Esophagus squamous epithelium (tissue), 5 donors: ENCODE measurements at places on chromosomes 7 and 10.
A peak's percentile ranks its signal among the peaks of the same experiment; 100 is the strongest.

GRCh38 chr10:50653758-50654157, 30.0 kb upstream of the SGMS1 start:
- DNase-seq, result no peak

DNA sequence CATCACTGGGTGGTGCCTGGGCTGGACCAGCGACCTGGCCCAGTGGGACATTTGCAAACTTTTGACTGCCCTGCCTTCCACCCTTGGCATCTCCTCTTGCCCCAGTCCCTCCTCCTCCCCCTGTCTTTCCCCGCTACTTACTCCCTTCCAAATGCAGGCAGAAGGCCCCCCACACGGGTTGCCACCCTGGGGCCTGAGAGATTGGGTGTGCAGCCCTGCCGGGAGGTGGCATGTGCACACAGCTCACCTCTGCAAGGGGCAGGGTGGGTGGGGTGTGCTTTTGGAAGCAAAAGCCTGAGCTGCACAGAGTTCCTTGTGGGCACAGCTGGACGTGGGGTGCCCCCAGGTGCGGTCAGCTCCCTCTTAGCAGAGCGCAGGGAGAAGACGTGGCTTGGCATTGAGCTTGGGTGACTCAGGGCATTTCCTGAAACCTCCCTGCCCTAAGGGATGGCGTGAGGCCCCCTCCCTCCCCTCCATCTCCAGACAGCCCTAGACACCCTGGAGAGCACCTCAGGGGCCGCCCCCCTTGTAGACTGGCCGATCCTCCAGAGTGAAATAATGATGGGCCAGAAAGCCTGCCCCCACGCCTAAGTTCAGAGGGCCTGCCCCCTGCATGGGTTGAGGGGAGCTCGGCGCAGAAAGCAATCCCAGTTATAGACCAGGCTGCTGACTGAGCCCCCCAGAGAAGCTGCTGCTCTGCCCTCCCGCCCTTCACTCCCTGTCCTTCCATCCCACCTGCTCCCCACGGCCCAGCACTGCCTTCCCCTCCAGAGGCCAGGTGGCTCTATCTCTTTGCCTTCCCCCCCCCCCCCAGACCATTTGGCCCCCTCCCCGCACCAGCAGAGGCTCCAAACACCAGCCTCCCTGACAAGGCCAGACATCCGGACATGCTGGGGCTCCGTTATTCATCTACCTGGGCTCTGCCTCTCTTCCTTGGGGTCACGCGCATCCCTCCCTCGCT, 2.3 kb upstream of the SHH start:
- DNase-seq, result no peak

DNA sequence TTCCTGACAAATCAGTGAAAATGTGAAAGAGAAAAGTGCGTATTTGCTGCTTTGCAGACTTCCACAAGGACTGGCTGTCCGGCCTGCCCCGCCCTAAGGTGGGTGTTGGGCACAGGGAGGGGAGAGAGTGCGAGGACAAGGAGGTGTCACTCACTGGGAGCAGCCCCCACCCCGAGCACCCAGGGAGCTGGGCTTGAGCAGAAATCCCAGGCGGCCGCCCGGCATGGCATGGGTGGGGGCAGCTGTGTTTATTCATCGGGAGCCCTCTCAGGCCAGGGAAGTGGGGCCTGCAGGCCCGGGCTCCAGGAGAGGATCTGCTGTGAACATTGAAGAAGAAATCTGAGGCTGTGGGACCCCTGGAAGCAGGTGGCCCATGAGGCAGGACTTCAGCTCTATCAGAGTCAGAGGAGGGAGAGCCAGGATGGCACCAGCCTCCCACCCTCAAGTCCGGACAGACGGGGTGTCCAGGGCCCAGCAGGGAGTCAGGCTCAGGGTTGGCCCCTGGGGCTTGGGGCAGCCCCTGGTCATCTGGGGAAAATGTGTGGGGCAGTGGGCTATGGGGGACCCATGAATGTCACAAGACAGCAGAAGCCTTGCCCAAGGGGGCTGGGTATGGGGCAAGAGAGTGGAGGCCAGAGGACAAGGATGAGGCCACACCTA, 164.4 kb upstream of the PPP2R2D start:
- DNase-seq, result no peak

DNA sequence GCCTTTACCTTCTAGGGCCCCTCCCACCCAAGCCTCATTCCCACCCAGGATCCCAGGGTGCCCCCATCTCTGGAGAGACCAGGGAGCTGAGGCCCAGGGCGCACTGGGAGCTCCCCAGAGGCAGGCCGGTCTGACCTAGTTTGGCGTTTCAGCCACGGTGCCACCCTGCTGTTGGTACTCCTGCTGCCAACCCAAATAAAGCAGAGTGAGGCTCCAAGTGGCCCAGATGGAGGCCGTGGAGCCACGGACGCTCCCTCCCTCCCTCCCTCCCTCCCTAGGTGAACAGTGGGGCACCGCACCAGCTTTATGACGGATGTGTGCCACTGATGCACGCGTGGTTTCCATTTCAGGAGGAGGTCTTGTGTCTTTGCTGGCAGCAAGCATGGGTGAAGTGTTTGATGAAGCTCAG, 1.8 kb downstream of the INPP5A start:
- no peak for DNase-seq

DNA sequence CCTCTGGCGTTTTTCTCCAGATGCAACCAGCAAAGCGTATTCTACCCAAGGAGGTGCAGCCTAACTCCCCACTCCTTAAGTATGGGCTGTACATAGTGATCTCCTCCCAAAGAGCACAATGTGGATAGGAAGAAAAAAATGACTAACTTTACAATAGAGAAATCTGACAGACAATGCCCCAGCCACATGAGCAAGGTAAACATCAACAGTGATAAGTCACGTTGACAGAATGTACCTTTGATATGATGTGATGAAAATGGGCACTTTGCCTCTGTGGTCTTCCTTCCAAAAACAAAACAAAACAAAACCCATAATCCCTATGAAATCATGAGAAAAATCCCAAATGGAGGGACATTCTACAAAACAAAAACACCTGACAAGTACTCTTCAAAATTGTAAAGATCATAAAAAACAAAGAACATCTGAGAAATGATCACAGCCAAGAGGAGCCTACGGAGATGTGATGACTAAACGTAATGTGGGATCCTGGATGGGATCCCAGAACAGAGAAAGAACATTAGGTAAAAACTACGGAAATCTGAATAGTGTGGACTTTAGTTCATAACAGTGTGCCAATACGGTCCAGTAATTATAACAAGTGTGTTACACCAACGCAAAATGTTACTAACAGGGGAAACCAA, 50.6 kb downstream of the ABLIM1 start:
- DNase-seq, result no peak

GRCh38 chr10:13160934-13161856, at the start of gene MCM10:
TSS of gene MCM10 (plus strand) at chr10:13161558. CDS start at chr10:13164203, 2,645 bp downstream.
- DNase-seq, result peak; percentile 85

DNA sequence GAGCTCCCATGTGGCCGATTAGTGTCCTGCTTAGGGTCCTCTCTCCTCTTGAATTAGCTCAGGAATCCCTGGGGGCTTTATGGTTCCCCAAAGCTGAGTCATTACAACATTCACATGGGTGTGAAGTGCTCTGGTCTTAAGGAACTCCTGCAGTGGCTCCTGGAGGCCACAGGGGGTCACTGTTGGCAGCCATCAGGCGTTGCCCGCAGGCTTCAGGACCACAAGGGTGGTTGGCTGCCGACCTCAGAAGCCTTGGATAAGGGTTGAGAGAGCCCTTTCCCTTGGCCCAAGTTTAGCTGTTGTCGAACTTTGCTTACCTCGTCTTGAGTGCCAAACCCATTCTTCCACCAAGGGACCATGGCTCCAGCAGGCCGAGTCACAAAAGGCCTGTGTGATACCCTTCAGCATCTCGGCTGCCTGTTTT, 61.7 kb downstream of the SH2D4B start:
- DNase-seq, result no peak

DNA sequence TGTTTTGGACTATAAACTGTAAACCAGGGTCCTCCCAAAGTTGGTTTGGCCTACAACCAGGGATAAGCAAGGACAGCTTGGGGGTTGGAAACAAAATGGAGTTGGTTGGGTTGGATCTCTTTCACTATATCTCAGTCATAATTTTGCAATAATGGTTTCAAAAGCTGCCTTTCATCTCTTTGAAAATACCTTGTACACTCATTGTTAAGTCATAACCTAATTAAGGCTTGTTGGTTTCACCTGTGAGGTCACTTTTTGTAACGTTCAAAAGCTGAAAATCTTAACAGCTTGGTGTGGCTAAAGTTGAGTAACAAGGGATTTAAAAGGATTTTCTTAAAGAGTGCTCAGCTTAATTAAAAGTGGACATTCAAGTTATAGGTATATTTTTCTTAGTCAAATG, 476.1 kb downstream of the IPMK start:
- DNase-seq, result no peak

GRCh38 chr7:9307131-9307530, 873.7 kb downstream of the NXPH1 start:
- DNase-seq, result no peak

DNA sequence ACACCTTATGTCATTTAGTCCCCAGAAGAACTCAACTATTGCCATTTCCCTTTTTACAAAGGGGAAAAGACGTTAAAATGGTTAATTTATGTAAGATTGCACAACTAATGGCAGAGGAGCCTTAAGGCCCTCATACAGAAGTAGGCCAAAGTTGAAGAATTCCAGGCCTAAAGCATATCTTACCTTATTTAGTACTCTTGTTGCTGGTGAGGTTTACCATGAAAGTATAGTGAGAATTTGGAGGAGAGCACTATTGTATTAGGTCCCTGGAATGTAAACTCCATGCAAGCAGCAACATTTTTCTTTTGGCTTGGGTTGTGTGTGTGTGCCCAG, 731 bp upstream of the CRPPA start:
- DNase-seq, result no peak

DNA sequence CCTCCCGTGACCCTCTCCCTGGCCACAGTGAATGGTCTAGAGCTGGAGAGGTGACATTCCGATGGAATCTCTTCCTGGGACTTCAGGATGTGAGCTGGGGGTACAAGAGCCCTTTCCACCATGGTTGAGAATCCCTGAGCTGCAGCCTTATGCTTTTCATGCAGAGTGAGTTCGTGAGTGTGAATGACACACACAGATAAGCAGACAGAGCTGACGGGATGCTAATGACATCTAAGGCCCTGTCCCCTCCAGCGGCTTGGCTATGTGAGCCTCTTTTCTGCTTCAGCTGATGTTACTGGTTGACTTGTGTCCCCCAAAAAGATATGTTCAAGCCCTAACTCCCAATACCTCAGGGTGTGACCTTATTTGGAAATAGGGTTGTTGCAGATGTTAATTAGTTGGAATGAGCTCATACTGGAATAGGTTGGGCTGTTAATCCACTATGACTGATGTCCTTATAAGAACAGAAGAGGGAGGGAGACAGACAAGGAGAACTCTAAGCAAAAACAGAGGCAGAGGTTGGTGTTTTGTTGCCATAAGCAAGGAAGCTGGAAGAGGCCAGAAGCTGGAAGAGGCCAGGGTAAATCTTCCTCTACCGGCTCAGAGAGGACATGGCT, 111.1 kb upstream of the AFAP1L2 start:
- DNase-seq, result no peak

GRCh38 chr7:140342727-140343514, 55.4 kb downstream of the SLC37A3 start:
- no peak for DNase-seq

- no peak for DNase-seq
Measured at GRCh38 chr7:130473876-130474275, 18.0 kb upstream of the MEST start.

GRCh38 chr10:123145542-123146012, 2.4 kb upstream of the HMX2 start:
- DNase-seq, result no peak

GRCh38 chr7:26919906-26920493, 55.6 kb upstream of the SKAP2 start:
- DNase-seq, result no peak

GRCh38 chr10:127267442-127267841, 71.1 kb upstream of the INSYN2A start:
- no peak for DNase-seq

DNA sequence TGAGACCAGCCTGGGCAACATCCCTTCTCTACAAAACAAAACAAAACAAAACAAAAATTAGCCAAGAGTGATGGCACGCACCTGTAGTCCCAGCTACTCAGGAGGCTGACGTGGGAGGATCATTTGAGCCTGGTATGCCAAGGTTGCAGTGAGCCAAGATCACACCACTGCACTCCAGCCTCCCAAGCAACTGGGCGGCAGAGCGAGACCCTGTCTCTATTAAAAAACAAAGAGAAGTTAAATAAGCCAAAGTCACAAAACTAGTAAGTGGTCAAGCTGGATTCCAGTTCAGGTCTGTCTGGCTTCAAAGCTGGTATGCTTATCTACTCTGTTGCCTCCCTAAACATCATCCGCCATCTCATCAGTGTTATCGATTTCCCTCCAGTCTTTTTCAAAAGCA, 110.8 kb downstream of the ARID5B start:
- DNase-seq, result no peak

DNA sequence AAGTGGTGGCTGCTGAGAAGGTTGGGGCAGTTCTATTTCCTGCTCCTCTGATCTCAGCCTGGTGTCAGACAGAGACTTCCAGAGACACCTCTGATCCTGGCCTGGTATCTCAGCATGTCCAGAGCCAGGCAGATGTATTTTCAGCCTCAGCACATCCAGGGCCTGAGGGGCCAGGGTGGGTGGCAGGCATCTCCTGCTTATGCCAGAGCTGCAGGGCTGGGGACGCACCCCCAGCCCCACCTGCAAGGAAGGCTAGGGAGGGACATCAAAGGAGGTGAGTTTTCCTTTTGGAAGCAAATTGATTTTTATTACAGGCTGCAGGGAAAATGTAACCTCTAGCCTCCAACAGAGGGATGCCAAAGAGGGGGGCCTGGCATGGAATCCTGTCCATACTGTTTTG, 36.7 kb downstream of the CFAP46 start:
- DNase-seq, result no peak

DNA sequence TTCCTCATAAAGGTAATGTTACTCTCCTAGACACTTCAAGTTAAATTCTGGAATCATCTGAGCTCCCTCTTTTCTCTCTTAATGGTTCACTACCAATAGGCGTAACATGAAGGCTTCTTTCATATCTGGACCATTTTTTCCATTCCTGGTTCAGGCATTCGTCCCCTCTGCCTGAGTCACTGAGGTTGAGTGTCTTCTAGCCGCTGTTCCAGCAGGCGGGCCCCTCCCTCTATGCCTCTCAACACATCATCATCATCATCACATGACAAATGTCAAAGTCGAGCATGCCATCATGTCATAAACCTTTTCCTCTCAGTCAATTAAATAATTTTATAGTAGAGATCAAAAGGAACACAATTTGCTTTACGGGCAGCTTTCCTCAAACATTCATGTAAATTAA, 168.9 kb upstream of the ASAH2 start:
- DNase-seq, result no peak

- no peak for DNase-seq
Measured at GRCh38 chr7:3469641-3470040, 168.6 kb downstream of the SDK1 start.

- no peak for DNase-seq
Measured at GRCh38 chr7:24050991-24051560, 232.9 kb upstream of the NPY start.

DNA sequence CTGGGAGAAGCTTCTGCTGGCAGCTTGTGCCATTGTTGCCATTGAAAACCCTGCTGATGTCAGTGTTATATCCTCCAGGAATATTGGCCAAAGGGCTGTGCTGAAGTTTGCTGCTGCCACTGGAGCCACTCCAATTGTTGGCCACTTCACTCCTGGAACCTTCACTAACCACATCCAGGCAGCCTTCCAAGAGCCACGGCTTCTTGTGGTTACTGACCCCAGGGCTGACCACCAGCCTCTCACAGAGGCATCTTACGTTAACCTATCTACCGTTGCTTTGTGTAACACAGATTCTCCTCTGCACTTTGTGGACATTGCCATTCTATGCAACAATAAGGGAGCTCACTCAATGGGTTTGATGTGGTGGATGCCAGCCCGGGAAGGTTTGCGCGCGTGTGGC, 220.7 kb downstream of the ADK start:
- no peak for DNase-seq
